ENCODE measurements at places on chromosomes 6 and 20.

- no peak for DNase-seq
These were observed 82.5 kb downstream of the PRL start for GRCh38 chr6:22214314-22214713.

GRCh38 chr6:19317431-19317986, 519.7 kb upstream of the ID4 start:
- no peak for DNase-seq

GRCh38 chr20:45456632-45457031, 12.9 kb upstream of the WFDC2 start:
- peak; percentile 31 for DNase-seq

DNA sequence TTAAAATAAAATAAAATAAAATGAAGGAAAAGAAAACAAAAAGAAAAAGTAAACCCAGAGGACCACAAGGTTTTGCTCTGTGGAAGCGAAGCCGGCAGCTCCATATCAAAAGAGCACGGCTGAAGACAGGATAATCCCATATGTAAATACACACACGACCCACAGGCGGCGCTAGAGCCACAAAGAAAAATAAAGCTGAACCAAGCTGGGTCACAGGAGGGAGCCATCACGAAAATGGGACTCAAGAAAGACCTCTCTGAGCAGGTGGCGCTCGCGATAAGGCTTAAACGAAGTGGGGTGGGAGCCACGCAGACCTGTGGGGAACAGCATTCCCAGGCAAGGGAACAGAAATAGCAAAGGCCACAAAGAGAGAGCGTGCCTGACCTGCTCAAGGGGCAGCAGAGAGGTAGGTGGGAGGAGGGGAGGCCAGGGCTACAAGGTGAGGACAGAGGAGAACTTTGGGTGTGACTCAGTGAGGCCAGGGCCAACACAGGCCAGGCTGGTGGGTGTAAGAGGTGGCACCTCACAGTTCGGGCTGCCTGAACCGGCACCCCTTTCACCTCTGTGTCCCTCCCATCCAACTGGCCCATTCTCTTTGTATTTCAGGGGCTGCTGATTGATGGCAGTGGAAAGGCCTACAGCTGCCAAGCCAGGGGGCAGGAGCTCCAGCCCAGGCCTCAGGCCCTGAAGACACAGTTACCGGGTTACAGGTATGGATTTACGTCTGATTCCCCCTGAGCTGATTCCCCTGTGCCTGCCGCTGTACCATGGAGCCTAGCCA, 26.0 kb downstream of the PTGIS start:
- peak; percentile 88 for DNase-seq

GRCh38 chr20:49701916-49702315, 11.8 kb downstream of the B4GALT5 start:
- no peak for DNase-seq

- DNase-seq: peak; percentile 58
These were observed 55.6 kb downstream of the KCNB1 start for GRCh38 chr20:49426873-49427272.

DNA sequence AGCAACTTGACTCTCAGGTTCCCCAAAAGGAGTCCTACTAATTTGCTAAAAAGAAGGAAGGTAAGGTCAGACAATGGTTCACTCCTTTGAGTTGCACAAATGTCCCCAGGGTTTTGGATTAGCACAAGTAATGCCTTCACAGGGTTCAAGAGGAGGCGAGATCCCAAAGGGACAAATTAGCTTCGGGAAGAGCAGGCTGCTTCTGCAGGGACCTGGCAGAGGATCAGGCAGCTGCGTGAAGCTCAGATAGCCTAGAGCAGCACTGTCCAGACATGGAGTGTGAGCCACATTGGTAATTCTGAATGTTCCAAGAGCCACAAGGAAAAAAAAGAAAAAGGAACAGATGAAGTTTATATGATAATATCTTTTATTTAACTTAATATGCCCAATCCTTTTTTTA, 115.4 kb downstream of the CFAP61 start:
- no peak for DNase-seq

All from OCI-M1 (cell line).